ENCODE measurements at places on chromosomes 6 and 20.

- DNase-seq: no peak
Measured at GRCh38 chr6:128259730-128260685, 260.4 kb downstream of the PTPRK start.

DNA sequence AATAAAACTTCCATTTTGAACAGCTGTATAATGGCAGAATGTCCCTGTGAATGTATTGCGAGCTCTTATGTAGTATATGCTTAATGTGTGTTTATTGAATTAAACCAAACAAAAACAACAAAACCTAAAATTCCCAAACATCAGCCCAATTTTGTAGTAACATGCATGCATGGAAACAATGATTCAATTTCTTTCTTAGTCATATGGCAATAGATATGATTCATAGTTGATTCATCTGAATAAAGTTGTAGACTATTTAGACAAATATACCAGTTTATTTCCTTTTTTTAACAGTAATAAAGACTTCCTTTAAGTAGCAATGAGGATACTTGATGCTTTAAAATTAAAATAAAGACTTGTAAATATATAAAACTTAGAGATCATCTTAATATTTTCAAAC, 670.6 kb downstream of the CD109 start:
- peak; percentile 38 for DNase-seq

- peak; percentile 63 for DNase-seq
Measured at GRCh38 chr6:158879180-158879579, 60.0 kb upstream of the EZR start.

DNA sequence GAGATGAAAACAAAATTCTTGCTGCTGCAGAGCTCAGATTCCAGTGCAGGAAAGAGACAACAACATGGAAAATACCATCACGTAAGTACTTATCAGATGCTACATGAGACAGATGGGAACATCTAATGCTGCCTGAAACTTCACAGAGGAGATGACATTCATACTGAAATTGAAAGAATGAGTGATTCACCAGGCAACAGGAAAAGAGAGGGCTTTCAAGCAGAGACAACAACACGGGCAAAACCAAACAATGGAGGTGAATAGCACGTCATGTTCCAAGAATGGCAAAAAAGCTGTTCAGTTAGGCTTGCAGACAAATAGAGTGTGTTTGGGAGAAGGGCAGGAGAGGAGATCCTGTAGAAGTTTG, 39.3 kb downstream of the GTF2H5 start:
- peak; percentile 53 for DNase-seq

DNA sequence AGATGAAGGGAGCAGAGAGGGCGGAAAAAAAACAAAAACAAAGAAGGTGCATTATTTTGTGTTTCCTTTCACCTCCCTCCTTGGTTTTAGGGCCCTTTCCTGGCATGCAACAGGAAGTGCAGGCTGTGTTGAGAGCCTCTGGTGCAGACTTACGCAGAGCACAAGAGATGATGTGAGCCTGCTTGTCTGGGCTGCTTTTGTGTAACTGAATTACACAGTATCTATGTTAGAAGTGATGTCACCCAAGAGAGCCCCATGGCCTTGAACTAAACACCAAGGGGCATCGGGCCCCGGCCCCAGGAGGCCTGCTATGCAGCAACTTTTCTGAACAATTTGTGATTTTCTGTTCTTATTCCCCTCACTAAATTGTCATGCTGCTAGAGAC, 25.5 kb downstream of the GNAS start:
- DNase-seq: no peak

DNA sequence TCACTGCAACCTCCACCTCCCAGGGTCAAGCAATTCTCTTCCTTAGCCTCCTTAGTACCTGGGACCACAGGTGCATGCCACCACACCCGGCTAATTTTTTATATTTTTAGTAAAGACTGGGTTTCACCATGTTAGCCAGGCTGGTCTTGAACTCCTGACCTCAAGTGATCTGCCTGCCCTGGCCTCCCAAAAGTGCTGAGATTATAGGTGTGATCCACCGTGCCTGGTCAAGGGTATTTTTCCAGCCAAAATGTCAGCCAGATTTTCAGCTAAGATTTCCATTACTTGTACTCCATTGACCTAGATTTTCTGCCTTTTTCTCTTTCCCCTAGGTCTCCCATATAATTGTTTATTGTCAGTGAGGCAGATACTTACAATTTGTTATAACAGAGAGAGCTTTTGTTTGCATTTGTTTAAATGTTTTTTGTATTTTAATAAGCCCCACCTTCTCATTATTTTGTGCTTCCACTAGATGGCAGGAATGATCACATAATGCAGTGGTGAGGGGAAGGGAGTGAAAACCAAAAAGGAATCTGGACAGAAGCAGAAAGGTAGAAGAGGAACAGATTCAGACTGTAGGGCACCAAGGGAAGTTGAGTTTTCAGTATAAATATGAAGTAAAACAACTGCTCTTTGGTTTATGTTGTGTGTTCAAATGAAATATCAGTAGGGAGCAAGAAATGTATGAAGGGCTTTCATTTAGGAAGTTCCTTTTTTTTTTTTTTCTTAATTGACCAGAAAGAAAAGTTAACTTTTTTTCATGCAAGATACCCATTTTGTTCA, 29.7 kb downstream of the RPF2 start:
- DNase-seq: peak; percentile 37

DNA sequence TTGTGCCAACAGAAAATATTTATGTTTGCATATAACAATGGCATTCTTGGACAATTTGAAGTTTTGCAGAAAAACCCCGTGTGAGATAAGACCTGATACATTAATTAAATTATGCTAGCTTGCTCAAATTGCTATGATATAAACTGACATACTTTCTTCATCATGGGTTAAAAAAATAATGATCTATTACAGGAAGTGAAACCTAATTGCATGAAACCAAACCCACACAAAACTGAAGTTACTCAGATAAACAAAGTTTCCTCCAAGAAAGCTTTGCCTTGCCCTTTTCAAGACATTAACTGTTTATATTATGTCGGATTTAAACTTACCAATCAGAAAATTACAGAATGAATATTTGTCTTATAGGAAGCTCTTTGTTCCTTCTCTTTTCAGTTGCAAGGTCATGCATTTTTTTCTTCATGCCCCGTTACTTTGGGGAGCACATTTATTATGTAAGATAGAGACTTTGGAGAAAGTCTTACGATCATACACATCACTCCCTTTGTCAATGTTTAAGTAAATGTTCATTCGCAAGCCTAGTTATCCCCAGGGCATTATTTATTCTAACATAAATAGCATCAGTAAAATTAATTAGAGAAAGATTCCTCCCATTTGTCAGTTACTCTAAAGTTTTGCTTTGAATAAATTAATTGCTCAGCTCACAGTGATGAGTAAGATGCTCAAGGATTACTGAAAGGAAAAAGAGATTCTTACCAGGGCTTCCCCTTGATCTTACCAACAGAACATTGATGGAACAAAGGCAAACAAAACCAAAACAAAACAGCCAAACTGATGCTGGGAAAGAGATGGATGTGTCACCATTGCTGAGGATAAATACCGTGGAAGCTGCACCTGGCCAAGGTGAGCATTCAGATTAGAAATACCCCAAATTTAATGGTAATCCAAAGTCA, 14.8 kb upstream of the TMEM244 start:
- no peak for DNase-seq

GRCh38 chr20:57772349-57772964, 62.6 kb upstream of the PMEPA1 start:
- DNase-seq: peak; percentile 92

DNA sequence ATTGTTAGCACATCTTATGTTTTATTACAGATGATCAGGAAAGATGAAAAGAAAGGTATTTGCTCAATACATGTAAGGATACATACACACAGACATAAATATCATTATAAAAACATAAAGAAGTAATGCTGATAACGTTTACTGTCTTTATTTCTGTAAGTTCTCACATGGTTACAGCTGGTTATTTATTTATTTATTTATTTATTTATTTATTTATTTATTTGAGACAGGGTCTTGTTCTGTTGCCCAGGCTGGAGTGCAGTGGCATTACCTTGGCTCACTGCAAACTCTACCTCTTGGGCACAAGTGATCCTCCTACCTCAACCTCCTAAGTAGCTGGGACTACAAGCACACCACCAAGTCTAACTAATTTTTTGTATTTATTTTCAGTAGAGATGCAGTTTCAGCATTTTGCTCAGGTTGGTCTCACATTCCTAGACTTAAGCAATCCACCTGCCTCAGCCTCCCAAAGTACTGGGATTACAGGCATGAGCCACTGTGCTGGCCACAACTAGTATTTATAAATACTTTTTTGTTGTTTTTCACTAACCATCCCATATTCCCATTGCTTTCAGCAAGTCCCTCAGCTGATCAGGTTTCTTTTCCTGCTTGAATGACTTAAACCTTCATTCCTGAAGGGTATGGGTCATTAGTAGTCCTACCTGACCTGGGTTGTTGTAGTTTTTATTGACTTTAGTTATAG, 35.8 kb downstream of the HLA-B start:
- DNase-seq: no peak

DNA sequence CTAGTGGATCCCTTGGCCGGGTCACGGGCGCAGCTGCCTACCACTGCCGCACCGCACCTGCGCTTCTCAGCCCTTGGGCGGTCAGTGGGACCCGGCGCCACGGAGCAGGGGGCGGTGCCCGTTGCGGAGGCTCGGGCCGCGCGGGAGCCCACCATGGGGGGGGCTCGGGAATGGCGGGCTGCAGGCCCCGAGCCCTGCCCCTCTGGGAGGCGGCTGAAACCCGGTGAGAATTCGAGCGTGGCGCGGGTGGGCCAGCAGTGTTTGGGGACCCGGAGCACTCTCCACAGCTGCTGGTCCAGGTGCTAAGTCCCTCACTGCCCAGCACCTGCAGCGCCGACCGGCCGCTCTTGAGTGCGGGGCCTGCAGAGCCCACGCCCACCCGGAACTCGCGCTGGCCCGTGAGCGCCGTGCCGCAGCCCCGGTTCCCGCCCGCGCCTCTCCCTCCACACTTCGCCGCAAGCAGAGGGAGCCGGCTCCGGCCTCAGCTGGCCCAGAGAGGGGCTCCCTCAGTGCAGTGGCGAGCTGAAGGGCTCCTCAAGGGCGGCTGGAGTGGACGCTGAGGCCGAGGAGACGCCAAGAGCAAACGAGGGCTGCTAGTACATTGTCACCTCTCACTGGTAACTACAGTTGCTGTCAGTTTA, 120.5 kb upstream of the TMEM170B start:
- DNase-seq: no peak

- DNase-seq: no peak
Measured at GRCh38 chr6:119442776-119443184, 93.2 kb upstream of the MAN1A1 start.

GRCh38 chr20:24863356-24863755, 85.7 kb upstream of the CST7 start:
- peak; percentile 90 for DNase-seq

DNA sequence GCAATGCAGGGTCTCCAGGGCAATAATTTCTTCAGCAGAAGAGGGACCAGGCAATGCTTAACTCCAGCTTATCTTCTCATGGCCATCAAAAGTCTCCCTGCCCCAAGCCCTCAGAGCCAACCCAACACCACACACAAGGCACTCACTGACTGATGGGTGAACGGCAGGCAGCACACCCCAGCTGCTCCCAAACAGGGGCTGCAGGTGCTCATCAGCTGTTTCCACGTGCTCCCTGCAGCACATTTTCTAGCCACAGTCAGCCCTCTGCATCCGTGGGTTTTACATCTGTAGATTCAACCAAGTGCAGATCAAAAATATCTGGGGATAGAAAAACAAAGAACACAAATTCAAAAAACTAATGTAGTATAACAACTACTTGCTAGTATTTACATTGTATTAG, 4.0 kb upstream of the GABRR1 start:
- no peak for DNase-seq

GRCh38 chr6:50698546-50698945, 14.8 kb upstream of the TFAP2D start:
- DNase-seq: no peak

GRCh38 chr6:134477991-134478635, 160.2 kb upstream of the SGK1 start:
- no peak for DNase-seq

All from fibroblast of skin of right biceps (primary cell).